ENCODE measurements at places on chromosomes 1 and 21. TPM values are rescaled to one million over a fixed set of nuclear protein-coding genes. Genes with fewer than 3 reads are reported as not detected.

- H3K27me3 ChIP-seq = no peaks in the 10 kb centered on the region
- peak; percentile 43 for DNase-seq
- H3K36me3 ChIP-seq = no peaks in the 10 kb centered on the region
- H3K4me3 ChIP-seq = no peak overlapping the region
- no peak overlapping the region for H3K27ac ChIP-seq
- no peaks in the 10 kb centered on the region for H3K4me1 ChIP-seq
Observed at GRCh38 chr21:42548687-42549406, 35.2 kb downstream of the SLC37A1 start.

DNA sequence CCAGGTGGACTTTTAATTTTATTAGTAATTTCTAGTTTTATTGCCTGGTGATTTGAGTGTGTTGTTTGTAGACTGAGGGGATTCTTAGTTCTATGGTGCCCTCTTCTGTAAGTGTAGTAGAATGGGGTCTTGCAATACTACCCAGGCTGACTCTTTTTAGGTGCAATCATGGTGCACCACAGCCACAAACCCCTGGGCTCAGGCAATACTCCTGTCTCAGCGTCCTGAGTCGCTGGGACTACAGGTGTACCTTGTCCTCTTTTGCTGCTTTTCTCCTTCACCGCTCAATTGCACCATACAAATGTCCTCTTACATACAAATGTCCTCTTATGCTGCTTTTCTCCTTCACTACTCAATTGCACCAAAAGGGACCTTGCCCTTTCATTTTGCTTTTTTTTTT is 43.1 kb downstream of the SCP2 start:
- no peak overlapping the region for H3K4me3 ChIP-seq
- H3K36me3 ChIP-seq = no peaks in the 10 kb centered on the region
- no peaks in the 10 kb centered on the region for H3K4me1 ChIP-seq

- DNase-seq = peak; percentile 87
- H3K36me3 ChIP-seq = no peaks in the 10 kb centered on the region
- H3K4me1 ChIP-seq = no peaks in the 10 kb centered on the region
- H3K27me3 ChIP-seq = no peaks in the 10 kb centered on the region
Observed at GRCh38 chr1:152001631-152002584, 8.2 kb upstream of the S100A10 start.

- no peaks in the 10 kb centered on the region for H3K27me3 ChIP-seq
- H3K4me3 ChIP-seq = no peak overlapping the region
- H3K27ac ChIP-seq = no peak overlapping the region
Observed at GRCh38 chr1:88186911-88187310, 497.2 kb upstream of the PKN2 start.

- no peak for DNase-seq
- no peaks in the 10 kb centered on the region for H3K4me1 ChIP-seq
- no peaks in the 10 kb centered on the region for H3K36me3 ChIP-seq
Observed at GRCh38 chr1:7511381-7511780, 259.7 kb upstream of the VAMP3 start.

DNA sequence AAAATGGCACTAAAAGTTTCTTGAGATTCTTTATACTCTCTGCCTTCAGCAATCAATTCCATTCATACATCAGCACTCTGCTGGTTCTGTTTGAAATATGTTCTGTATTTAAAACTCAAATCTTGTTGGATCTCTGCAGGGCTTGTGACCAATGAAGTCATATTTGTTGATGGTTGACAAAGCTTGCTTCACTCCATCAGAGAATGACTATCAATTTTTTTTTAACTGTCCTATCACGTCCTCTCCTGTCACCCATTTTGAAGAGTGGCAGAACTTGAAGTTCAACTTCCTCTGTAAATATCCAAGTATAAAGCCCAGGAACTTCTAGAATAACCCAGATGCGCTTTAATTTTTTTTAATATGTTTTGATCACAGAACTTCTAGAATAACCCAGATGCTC is 10.9 kb downstream of the PRDX6 start:
- peaks cover 22% of the 10 kb centered on the region for H3K36me3 ChIP-seq
- H3K27ac ChIP-seq = no peak overlapping the region
- H3K27me3 ChIP-seq = no peaks in the 10 kb centered on the region
- H3K4me3 ChIP-seq = no peak overlapping the region

DNA sequence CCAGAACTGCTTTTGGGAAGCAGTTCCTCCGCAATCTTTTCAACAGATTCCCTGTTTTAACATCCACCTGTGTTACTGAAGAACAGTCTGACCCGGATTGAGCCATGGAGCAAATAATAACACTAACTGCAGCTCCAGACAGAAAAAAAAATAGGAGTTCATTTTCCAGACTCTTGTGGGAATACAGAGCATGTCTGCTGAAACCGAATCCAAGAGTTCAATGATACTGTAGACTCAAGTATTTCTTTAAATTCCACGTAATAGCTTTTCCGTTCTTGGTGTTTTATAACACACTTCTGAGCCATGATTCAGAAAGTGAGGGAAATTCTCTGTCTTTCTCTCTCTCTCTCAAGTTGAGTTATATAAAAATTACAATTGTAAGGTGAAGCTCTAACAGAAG is 60.6 kb downstream of the DDAH1 start:
- no peak overlapping the region for H3K4me3 ChIP-seq
- H3K36me3 ChIP-seq = no peaks in the 10 kb centered on the region
- H3K4me1 ChIP-seq = no peaks in the 10 kb centered on the region
- no peaks in the 10 kb centered on the region for H3K27me3 ChIP-seq

GRCh38 chr1:45518910-45519309 is 2.8 kb downstream of the PRDX1 start:
- no peak overlapping the region for H3K27ac ChIP-seq
- H3K4me1 ChIP-seq = peaks cover 14% of the 10 kb centered on the region
- H3K27me3 ChIP-seq = no peaks in the 10 kb centered on the region
- DNase-seq = no peak

DNA sequence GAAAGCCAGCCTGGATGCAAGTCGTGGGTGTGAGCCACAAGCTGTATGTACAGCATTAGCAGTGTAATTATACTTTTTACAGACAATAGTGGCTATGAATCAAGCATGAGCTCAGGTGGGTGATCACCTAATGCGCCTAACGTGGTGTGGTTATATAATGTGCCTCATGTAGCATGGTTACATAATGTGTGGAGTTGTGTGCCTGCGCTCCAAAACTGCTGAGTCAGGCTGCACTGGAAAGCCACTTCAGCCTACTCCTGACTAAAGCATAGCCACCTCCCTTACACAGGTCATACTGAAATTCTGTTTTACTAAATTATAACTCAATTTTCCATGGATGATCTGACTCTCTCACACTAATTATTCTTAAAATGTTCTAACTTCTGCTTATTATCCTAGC is 69.8 kb downstream of the KCNT2 start:
- H3K27ac ChIP-seq = no peak overlapping the region
- no peaks in the 10 kb centered on the region for H3K36me3 ChIP-seq
- H3K27me3 ChIP-seq = no peaks in the 10 kb centered on the region
- no peak overlapping the region for H3K4me3 ChIP-seq
- H3K4me1 ChIP-seq = no peaks in the 10 kb centered on the region

TRIM33 gene
- 40.8 TPM for total RNA-seq

DNA sequence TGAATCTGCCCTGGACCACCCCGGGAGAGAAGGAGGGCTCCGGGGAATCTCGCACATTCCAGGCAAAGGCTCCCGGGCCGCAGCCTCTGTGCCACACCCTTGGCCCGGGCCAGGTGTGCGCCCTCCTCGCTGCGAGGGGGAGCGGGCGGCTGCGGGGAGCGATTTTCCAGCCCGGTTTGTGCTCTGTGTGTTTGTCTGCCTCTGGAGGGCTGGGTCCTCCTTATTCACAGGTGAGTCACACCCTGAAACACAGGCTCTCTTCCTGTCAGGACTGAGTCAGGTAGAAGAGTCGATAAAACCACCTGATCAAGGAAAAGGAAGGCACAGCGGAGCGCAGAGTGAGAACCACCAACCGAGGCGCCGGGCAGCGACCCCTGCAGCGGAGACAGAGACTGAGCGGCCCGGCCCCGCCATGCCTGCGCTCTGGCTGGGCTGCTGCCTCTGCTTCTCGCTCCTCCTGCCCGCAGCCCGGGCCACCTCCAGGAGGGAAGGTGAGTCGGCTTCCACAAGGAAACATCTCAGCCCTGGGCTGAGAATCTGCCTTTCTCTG is at the start of gene LAMC2:
Gene LAMC2 (plus strand): TSS at position 324 of the 550 bp plus-strand sequence. CDS start 89 bp downstream, at position 413.
- no peak within 1 kb of the TSS for H3K4me3 ChIP-seq
- peak within 1 kb of the TSS; percentile 93 for H3K27ac ChIP-seq
- peak; percentile 71 for DNase-seq
- H3K36me3 ChIP-seq = no peaks in the 10 kb centered on the region
- H3K27me3 ChIP-seq = no peaks in the 10 kb centered on the region

- no peak overlapping the region for H3K4me3 ChIP-seq
- no peaks in the 10 kb centered on the region for H3K36me3 ChIP-seq
- no peak for DNase-seq
- H3K4me1 ChIP-seq = no peaks in the 10 kb centered on the region
- no peaks in the 10 kb centered on the region for H3K27me3 ChIP-seq
Observed at GRCh38 chr21:29382030-29382654, 83.4 kb downstream of the BACH1 start.

DNA sequence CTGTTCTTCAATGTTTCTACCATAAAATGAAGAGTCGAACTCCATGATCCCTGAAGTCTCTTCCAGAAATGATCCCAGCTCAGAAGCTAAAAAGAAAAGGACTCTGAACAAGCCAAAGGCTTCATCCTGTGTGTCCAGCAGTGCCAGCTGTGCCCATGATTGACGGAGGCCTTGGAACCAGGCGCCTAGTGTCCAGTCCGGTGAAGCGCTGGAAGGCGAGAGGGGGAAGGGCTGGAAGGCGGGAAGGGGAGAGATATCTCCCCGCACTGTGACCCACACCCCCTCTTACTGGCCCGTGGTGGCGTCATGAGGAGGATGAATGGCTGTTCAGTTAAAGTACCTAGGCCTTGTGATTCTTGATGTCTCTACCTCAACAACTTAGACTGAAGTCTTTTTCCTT is 10.4 kb upstream of the PLEKHA6 start:
- H3K4me3 ChIP-seq = no peak overlapping the region
- H3K36me3 ChIP-seq = no peaks in the 10 kb centered on the region
- no peaks in the 10 kb centered on the region for H3K4me1 ChIP-seq
- no peak overlapping the region for H3K27ac ChIP-seq

TIMM17A gene
- total RNA-seq = 24.5 TPM

FCRL6 gene
- 0.80 TPM for total RNA-seq

- H3K4me1 ChIP-seq = peaks cover 14% of the 10 kb centered on the region
- H3K4me3 ChIP-seq = peak overlapping the region; percentile 97
- no peak for DNase-seq
- peak overlapping the region; percentile 100 for H3K27ac ChIP-seq
- no peaks in the 10 kb centered on the region for H3K27me3 ChIP-seq
Observed at GRCh38 chr1:1616045-1616790, 918 bp downstream of the MIB2 start.

DNA sequence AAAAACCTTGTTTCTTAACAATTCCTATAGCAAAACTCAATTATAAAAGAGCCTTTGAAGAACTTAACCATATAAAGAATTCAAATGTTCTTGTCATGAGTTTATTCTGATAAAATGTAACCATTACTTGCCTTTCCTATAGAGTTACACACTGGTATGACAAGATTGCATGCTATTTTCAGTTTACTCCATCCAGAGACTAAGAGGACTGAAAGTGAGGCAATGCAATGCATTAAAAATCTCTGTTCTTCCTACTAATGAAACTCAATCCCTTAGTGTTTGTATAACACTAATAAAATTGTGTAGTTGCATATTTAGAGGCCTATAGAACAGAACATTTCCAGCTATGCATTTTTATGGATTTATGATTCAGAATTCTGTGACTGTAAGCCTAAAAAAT is 88.1 kb downstream of the COP1 start:
- DNase-seq = no peak
- H3K36me3 ChIP-seq = no peaks in the 10 kb centered on the region
- H3K4me3 ChIP-seq = no peak overlapping the region
- H3K27me3 ChIP-seq = no peaks in the 10 kb centered on the region
- H3K4me1 ChIP-seq = no peaks in the 10 kb centered on the region
- no peak overlapping the region for H3K27ac ChIP-seq

HOOK1 gene
- 12.5 TPM for total RNA-seq

ZNF436 gene
- 36.6 TPM for total RNA-seq

GRCh38 chr1:103267266-103267665 is 158.9 kb upstream of the COL11A1 start:
- no peak overlapping the region for H3K27ac ChIP-seq
- H3K27me3 ChIP-seq = no peaks in the 10 kb centered on the region
- H3K4me3 ChIP-seq = no peak overlapping the region
- H3K4me1 ChIP-seq = no peaks in the 10 kb centered on the region
- no peak for DNase-seq
- no peaks in the 10 kb centered on the region for H3K36me3 ChIP-seq

MRPL39 gene
- total RNA-seq = 28.2 TPM

CYP4A11 gene
- total RNA-seq = 4.6 TPM

DNA sequence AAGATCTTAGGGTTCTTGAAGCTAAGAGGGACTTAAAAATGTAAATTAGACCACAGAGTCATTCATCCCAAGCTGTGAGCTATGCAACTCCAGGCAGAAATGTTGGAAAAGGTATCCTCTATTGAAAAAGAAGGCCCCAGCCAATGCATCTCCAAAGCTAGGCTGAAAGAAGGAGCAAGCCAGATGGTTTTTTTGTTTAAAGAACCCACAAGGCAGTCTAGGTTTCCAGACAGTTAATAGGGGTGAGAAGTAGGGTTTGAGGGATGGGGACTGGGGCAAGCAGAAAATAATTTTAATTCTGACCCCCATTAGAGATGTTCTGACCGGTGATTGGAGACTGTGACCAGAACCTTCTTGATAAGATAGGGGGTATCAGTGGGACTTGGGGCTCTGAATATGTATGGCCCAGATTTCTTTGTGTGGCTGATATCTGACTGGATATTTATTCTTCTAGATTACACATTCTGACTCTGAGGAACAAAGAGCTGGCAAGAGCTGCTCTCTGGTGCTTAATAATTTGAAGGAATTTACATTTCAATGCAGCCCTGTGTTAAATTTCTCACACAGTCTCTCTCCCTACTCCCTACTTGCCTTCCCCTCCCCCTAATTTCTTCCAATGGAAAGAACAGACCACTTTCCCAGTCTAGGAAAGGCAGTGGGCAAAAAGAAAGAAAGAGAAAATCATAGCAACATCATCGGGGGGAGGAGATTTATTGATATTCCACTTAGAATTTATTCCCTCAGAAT is 104.9 kb downstream of the NUF2 start:
- H3K4me3 ChIP-seq = no peak overlapping the region
- no peaks in the 10 kb centered on the region for H3K36me3 ChIP-seq
- no peaks in the 10 kb centered on the region for H3K27me3 ChIP-seq
- H3K27ac ChIP-seq = no peak overlapping the region
- H3K4me1 ChIP-seq = no peaks in the 10 kb centered on the region

KCNK2 gene
- 12.5 TPM for total RNA-seq

DNA sequence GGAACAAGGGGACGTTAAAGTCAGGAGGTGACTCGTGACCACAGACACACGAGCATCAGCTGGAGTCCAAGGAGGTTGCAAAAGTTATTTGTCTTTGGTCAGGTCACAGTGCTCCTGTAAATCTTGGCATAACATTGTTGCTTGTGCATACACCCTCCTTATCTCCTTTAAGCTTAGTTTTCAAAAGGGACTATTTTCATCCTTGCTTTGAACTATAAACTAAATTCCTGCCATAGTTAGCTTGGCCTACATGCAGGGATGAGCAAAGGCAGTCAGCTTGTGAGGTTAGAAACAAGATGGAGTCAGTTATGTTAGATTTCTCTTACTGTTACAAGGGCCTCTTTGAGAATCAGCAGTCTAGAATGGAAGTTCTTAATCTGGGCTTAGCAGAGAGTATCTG is 28.0 kb upstream of the FASLG start:
- DNase-seq = no peak
- no peaks in the 10 kb centered on the region for H3K36me3 ChIP-seq
- H3K4me3 ChIP-seq = no peak overlapping the region
- no peaks in the 10 kb centered on the region for H3K27me3 ChIP-seq
- no peaks in the 10 kb centered on the region for H3K4me1 ChIP-seq
- H3K27ac ChIP-seq = no peak overlapping the region

- peaks cover 4% of the 10 kb centered on the region for H3K27me3 ChIP-seq
- no peaks in the 10 kb centered on the region for H3K36me3 ChIP-seq
- no peak for DNase-seq
- H3K27ac ChIP-seq = no peak overlapping the region
- no peaks in the 10 kb centered on the region for H3K4me1 ChIP-seq
Observed at GRCh38 chr1:11407301-11407994, 71.5 kb upstream of the DISP3 start.

Data from breast epithelium (tissue), 4 donors.